Activated T-cell treated with anti-CD3 and anti-CD28 coated beads for 4 hours (primary cell): ENCODE measurements at places on chromosomes 7 and 10.

- no peak for DNase-seq
Measured at GRCh38 chr7:113263749-113264148, 145.4 kb upstream of the SMIM30 start.

- peak; percentile 21 for DNase-seq
Measured at GRCh38 chr7:70856901-70857630, 274.9 kb upstream of the GALNT17 start.

DNA sequence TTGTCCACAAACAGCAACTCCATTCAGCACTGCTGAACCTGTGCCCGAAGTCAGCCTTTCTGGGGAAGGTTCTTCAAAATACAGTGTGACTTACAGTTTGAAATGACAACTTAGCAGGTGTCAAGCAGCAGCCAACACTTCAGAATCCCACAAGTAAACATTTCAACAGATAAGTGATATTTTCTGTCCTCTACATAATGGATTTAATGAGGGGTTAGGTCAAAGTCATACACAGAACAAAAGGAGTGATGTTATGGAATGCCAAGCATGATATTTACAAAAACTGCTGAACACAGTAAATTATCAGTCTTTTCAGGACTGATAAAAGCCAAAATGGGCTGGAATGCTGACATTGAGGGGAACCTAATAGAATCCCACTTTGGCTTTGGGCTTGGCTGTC is 77.6 kb upstream of the JAZF1 start:
- no peak for DNase-seq

- no peak for DNase-seq
Measured at GRCh38 chr10:123101872-123102271, 33.9 kb upstream of the HMX3 start.

GRCh38 chr7:87499494-87499893 is 24.0 kb upstream of the ABCB4 start:
- no peak for DNase-seq

DNA sequence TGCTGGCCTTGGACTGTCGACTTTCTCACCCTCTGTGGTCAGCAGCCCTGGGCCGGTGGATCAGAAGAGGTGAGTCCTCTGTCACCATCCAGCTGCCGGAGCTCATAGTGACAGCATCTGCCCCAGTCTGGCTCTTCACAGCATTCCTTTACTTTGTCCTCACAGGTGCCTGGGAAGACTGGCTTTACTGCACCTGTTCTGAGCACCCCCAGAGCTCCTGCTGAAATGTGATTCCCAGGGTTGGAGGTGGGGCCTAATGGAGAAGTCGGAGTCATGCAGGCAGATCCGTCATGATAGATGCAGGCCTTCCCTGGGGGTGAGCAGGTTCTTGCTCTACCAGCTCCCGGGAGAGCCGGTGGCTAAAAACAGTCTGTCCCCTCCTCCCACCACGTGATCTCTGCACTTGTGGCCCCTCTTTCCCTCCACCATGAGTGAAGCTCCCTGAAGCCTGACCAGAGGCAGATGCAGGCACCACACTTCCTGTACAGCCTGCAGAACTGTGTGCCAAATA is 171.5 kb downstream of the ZMYND11 start:
- no peak for DNase-seq

GRCh38 chr10:113041841-113042750 is 92.0 kb downstream of the TCF7L2 start:
- DNase-seq, result no peak

DNA sequence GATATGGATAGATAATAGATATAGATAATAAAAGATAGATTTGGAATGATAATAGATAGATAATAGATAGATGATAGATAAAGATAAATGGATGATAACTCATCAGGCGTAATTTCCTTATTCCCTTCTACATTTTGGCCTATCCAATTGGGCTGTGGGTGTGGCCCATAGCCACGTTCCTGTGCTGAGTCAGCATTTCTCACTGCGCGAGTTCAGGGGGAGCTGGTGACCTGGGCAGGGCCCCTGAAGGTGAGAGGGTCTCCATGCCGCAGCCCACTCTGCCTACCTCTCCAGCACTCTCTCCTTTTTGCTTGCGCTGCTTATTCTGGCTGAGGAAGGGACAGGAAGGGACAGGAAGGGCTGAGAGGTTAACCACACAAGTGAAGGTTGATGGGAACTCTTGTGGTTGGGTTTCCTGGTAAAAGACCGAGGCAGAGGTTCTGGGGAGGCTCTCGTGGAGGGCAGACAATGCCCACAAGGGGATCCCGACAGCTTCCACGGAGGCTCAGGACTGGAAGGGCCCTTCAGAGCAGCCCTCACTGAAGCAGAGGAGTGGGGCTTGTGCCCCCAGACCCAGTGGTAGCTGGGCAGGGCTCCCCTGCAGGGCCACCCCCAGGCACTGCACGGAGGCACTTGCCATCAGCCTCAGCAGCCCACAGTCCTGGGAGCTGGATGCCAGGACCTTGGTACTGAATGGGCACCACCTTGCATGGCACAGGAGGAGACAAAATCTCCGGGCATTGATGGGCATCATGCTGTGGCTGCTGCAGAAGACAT is 247.3 kb upstream of the PITRM1 start:
- DNase-seq, result no peak

GRCh38 chr10:31885971-31886370 is 42.7 kb downstream of the ARHGAP12 start:
- DNase-seq, result no peak

DNA sequence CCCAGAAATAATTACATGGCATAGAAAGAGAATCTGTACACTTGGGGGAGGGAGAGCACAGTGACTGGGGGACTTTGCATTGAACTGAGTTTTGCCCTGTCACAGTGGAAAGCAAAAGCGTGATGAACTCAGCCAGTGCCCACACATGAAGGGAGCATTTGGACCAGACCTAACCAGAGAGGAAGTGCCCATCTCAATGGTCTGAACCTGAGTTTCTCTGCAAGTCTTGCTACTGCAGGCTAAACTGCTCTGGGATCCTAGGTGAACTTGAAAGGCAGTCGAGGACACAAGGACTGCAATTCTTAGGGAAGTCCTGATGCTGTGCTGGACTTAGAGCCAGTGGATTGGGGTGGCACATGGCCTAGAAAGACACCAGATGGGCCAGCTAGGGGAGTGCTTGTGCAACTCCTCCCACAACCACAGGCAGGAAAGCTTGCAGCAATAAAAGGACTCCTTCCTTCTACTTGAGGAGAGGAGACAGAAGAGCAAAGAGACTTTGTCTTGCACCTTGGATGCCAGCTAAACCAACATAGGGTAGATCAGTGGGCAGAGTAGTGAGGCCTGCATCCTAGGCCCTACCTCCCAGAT is 259.0 kb downstream of the GRM8 start:
- DNase-seq, result no peak

DNA sequence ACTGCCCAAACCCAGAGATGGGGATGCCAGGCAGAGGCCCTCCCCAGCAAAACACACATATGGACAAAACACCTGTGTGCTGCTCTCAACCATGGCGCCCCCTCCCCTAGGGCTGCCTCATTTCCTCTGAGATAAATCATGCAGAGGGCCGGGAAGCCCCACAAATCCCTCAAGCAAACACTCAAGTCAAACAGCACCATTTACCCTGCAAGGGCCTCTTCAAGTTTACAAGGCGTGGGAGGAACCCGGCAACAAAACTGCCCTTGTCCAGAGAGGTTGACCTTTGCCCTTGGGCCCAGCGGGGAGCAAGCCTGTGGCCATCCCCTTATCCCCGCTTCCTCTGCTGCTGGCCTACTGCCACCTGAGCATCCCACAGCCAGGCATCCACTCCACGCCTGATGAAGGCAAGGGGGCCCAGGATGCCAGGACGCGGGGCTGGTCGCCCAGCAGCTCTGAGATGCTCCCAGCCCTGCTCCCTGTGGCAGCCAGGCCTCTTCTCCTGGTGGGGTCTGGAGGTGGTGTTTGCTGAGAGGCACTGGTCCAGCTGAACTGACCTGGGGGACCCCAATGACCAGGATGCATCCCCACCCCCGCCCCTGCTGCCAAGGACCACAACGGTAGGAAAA is 77.4 kb downstream of the DLG5 start:
- no peak for DNase-seq

DNA sequence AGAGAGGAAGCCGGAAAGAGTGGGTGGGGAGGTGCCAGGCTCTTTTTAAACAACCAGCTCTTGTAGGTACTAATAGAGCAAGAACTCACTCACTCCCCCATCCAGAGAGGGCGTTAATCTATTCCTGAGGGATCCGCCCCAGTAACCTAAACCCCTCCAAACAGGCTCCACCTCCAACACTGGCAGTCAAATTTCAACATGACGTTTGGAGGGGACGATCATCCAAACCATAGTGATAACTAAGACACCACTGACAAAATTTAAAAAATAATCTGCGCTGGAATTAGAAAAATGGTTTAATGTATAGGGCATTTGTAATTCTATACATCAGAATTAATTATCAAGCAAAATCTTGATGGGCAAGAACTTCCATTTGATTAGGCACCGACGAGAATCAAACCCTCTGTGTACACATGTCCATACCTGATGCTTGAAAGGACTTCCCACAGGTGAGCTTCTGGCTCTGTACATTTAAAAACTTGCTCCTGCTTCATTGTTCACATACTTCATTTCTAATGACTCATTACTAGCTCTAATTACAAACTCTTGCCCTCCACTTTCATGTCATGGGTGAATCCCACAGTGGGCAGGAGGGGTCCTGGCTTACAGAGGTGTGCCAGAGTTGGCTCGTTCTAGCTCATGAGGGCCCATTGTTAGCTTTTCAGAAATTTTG is 20.6 kb upstream of the KDM7A start:
- no peak for DNase-seq

DNA sequence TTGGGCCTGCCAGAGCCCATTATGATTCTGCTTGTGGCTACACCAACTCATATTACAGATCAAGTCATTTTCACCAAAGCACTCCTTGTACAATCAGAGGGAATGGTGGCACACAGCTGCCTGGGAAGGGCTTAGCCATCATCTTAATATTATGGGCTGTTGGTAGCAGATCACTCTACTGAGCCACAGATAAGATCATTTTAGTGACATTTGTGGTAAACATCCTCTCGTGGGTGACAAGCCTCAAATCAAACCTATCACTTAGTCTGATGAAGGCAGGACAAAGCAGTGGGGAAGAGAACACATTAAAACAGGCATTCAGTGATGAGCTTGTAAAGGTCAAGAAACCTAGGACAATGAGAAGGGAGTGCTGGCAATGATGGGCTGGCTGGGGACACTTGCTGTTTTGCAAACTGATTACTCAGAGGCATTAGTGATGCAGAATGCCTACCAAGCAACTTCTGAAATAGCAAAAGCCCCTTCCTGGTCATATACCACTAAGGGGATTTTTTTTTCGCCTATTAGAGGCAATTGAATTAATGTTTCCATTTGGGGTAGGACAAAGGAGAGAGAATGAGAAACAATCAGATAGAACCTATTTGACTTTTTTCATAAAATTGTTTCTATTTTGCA is 137.5 kb upstream of the WDR11 start:
- DNase-seq, result no peak

DNA sequence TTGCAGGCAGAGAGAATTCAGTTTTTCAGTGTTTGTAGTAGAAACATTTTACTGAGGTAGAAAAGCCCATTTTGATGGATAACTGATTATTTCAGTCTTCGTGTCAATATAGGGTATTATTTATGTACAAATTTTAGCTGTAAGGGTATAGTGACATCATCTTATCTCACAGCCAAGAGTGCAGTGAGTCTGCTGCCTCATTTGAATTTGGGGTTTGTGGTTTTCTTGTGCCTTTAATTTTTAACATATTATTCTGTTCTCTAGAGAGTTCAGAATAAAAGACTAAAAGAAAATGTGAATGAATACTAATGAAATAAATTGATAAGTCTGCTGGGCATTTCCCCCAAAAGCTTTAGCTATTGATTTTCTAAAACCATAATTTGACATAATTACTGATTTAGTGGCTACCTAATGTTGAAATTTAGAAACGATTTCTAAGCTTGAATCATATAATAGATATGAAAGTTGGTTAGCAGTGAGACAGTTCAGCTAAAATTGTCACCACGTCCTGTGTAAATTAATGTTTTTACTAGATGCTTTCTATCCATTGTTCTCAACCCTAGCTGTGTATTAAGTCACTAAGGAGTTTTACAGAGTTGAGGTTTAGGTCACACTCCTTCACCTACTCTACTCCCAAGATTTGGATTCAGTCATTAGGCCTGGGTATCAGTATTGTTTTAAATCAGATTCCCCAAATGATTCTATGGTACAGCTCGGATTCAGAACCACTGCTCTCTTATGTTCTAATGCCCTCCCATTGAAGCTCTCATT is 37.3 kb downstream of the ACADSB start:
- DNase-seq, result no peak

DNA sequence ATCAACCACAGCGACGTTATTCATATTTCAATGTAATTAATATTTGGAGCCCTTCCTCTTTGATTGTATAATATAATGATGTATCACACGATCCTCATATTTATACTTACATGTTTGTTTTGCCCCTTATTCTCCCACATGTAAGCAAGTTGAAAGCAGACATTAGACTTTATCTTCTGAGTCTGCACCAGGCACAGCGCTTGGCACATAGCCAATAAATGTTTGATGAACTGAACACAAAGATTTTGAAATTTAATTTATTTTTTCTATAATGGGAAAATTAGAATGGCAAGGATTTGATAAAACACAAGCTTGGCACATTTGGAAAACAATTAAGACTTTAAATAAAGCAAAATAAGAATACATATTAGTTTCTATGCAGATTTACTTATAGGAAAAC is 31.6 kb downstream of the ZFAND4 start:
- DNase-seq, result no peak

DNA sequence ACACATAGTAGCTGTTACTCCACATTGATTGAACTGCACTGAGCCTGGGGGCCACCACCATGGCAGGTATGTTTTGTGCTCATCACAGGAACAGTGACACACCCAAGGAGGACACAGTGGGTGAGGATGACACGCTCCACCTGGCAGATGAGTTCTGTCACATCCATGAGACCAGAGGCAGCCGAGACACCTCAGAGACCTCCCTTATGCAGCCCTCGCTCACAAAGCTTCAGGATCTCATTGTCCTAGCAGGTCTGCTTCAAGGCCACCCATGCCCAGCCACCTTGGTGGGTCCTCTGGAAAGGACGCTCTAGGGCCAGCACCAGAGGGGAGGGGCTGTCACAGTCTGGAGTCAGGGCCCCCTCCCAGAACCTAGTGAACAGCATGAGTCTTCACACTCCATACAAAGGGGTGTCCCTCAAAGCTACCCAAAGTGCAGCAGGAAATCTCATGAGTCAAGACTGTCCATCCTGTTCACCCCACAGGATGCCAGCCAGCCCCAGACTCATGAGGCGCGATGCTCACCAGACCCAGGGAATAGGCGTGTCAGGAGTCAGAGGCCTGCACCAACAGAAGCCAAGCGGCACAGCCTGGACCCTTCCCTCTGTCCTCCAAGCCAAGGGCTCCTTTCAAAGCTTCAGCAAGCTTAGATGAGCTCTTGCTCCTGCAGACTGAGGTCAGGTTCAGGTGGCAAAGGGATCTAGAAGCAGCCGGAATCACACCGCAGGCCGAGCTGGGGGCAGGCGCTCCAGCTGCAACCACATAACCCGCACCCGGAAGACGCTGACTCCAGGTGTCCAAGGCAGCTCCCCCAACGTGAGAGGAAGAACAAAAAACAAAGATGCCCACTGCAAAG is 9.6 kb downstream of the FAM53B start:
- no peak for DNase-seq

DNA sequence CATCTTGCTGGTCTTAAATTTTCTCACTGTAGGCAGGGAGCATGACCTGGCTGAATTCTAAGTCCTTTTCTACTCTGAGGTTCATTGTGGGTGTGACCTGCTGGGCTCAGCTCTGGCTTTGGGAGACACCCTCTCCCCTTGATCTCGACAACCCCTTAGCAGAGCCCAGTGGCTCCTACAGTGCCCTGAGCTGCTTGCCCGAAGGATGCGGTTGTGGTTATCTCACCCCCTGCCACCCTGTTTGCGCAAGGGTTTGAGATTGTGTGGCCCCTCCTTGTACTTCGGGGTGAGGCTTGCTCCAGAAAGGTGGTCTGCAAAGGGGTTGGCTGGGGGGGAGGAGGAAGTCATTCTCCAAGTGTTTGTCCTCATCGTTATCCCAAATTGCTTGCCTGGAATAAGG is 55.3 kb downstream of the TCF7L2 start:
- no peak for DNase-seq
